SJCRH30 (cell line): ENCODE measurements at places on chromosomes 5 and 9. TPM values are rescaled to one million over a fixed set of nuclear protein-coding genes. Genes with fewer than 3 reads are reported as not detected.

The SERF1B gene
- total RNA-seq, result 93.6 and 94.6 TPM in 2 replicates

The PTPRD gene
- total RNA-seq, result 64.1 and 79.4 TPM in 2 replicates

The PCA3 gene
- total RNA-seq, result 0.35 and 0.59 TPM in 2 replicates

The ANKRD34B gene
- total RNA-seq, result 2.9 and 3.0 TPM in 2 replicates

The IFNA2 gene
- not detected in 2 replicates for total RNA-seq

- no peak for DNase-seq
These were observed 93.4 kb downstream of the NRG2 start for GRCh38 chr5:139949710-139950109.

DNA sequence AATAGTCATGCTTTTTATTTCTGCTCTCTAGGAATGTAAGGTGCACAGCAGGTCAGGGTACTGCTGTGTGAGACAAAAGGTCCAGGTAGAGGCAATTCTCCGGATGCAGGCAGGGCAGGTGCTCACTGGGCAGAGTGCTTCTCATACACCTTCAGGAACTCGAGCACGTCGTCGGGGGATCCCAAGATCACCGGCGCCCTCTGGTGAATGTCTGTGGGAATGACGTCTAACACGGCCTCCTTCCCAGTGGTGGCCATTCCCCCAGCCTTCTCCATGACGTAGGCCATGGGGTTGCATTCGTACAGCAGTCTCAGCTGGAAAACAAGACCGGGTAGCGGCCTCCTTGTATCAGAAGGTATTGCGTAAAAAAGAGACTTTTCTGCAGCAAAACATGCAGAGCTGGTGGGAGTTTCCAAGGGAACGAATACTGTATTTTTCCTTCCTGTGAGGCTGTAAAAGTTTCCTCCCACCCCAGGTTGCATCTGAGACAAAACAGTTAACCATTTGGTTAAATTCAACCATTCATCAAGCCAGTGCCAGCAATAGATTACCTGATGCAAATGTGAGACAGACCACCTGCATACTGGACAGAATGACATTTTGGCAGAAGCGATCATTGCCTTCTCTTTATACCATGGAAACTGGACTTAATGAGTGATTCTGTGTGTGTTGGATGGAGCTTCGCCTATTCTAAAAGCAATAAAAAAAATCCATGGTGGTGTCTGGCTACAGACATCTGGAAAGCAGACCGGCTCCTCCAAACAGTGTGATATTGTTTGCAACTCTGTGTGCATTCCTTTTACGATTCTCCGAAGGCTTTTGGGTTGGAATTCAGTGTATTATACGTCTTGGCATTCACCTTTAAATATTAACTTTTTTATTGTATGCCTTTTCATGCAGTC, 9.9 kb upstream of the FBP2 start:
- DNase-seq, result peak; percentile 85

DNA sequence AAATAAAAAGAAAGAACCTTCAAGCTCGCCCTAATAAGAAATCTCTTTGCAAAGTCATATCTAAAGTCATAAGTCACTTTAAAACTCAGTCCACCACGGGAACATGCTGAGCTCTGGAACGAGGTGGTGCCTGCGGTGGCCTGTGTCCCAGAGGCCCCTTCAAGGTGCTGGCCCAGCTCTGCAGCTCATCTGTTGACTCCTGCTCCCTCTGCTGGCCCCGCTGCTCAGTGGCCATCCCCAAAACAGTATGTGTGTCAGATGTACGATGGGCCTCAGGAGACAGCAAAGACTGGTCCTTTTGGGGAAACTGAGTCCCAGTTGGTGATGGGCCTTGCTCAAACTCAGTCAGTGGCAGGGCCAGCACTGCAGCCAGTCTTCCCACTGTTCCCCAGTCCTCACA, 22.8 kb upstream of the FOXB2 start:
- DNase-seq, result peak; percentile 63

DNA sequence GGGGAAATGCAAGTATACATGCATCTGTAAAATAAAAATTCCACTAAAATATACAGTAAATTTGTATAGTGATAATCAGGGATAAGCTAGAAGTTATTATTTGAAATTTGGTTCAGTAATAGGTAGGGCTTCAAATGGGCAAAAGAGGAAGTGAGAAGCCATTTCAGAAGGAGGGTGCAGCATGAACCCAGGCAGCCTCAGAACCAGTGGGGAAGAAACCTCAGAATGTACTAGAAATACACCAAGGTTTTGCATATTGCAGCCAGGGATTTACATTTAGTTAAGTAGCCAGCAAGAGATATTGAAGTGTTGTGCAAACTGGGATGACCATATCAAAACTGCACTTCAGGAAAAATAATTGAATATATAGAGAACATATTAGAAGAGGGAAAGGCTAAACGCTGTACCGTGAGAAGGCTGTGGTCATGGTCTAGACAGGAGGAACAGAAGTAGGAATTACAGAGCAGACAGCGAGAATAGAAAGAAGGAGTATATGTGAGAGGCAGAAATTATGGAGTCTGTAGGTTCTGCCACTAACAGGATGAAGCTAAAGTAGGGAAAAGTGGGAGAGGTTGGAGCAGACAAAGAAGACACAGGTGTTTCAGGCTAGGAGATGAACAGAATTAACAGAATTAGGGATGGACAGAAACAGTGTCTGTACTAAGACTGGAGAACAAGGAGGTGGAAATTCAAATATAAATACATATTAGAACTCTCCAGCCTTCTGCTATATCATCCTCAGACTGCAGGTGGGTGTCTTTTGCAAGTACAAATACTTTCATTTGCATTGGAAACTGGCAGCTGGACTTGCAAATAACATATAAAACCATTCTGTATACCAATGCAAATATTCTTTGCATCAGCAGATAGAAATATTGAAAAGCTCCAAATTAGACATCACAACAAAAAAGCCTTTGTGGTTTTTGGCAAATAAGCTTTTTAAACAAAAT, 335.6 kb downstream of the ZNF608 start:
- DNase-seq, result no peak

DNA sequence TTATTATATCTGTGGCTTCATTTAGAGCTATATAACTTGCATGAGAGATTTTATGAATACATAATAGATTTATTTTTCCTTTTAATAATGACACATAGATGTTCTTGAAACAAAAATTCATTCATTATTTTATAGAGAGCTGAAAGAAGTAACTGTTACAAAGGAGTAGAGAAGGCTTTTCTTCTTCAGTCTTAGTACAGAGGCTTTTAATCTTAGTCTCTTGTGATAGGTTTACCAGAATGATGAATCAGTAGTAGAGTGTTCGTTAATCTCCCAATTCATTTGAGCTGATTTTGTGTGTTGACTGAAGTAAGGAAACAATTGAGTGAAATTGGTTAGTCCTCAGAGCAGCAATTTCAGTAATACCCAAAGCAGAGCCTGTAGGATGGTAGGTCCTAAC, 1284.1 kb upstream of the ACO1 start:
- no peak for DNase-seq

GRCh38 chr9:113566712-113567071, 103.2 kb downstream of the RGS3 start:
- no peak for DNase-seq

DNA sequence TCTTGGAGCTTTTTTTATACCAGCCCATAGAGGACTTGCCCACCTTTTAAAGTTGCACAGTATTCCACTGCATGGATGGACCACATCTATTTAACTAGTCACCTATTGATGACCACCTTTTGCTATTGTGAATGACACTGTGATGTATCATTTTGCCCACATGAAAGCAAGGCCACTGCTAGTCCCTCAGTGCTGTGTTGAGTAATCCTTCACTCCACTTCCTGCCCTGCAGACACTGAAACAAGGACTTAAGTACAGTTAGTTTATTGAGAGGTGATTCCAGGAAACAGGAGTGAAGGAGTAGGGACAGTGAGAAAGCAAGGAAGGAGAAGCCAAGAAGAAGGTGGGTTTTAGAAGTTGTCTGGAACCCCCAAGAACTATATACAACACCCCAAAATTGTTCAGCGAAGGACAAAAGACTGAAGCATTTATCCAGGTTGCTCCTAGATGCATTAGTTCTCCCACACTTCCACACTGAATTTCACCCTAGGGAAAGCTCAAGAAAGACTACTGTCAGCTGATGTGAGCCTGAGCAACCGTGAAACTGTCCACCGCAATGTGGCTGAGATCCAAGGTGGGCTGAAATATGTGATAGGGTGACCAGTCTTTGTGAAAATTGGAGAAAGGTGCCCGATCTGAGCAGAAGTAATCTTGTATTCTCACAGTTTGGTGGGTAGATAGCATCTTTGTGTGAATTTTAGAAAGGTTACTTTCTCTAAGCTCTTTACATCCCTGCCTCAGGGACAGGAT, 45.2 kb upstream of the ANKRD31 start:
- no peak for DNase-seq

DNA sequence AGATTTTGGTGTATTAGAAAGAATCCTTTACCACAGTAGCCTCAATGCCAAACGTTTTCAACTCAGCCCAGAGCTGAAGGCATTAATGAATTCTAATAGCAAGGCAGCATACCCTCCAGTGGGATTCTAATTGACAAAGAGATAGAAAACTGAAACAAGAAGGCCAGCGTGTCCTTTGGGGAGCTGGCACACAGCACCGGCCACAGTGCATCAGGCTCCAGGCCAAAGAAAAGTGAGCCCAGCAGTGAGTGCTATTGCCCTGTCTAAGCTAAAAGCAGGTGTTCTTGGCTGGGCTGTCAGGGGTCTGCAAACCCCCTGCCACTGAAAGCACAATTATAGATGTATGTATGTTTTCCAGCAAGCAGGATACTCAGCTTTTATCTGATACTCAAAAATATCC, 40.4 kb downstream of the PPIC start:
- DNase-seq, result no peak

GRCh38 chr9:121836366-121836885, 185.0 kb downstream of the DAB2IP start:
- DNase-seq, result no peak

DNA sequence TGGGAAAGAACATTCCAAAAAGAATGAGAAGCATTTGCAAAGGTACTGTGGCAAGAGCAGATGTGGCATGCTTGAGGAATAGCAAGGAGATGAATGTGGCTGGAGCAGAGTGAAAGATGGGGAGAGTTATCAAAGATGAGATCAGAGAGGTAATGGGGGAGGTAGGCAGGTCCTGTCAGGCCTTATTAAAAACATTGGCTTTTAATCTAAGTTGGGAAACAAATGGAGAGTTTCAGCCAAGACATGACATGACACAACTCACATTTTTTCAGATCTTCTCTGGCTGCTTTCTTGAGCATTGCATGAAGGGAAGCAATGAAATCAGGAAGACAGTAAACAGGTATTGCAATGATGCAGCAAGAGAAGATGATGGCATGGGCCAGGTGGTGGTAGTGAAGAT, 120.3 kb downstream of the MUSK start:
- no peak for DNase-seq

- no peak for DNase-seq
These were observed 98.1 kb upstream of the IFNK start for GRCh38 chr9:27425827-27426510.

GRCh38 chr9:136237486-136238341, 7.9 kb downstream of the QSOX2 start:
- DNase-seq, result no peak

DNA sequence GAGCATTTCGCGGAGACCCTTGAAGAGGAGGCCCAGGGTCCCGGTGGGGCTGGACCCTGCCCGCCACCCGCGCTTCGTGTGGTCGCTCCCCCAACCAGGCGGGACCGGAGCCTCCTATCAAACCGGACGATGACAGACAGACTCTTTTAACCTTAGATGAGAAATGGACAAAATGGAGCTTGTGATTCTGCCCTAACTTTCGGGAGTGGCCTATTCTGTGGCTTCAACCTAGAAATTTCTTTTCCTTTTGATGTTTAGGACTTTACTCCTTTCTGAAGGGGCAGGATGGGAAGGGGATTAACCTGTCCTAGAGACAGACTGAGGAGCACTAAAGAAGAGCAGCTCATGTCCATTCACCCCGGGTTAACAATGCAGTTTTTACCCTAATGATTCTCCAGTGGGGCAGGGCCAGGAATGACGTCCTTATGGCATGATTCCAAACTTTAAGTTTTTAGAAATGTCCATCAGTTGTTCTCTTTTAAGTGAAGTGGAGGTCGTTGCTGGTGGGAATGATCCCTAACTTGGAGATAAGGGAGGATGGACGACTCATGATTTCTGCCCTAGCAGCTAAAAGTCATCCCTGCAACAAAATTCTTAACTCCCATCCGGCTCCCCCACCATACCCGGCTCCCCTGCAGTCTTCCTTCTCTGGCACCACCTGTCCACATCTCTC, 1.0 kb downstream of the NIPSNAP3A start:
- DNase-seq, result peak; percentile 69

DNA sequence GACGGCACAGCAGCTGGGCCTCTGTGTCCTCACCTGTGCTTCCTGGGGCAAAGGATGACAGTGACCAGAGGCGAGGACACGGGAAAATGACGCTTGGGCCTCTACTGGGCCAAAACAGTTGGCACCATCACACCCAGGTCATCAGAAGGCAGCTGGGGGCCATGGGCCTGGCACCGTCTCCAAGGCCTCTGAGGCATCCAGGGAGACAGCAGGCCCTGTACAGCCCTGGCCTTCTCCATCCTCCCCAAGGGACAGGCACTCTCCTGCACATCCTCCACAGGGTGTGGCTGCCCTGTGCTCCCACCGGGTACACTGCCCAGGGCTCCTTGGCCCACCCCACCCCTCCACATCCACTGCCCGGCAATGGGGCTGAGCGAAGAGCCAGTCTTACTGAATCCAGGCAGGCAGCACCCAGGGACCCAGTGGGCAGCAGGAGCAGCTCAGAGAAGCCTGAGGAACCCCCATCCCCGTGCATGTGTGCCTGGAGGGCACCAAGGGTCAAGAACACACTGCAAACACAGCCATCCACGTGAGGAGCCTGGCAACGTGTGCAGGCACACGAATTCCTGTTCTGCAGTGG, 4.0 kb downstream of the LPCAT1 start:
- no peak for DNase-seq

GRCh38 chr5:9588254-9588653, 41.9 kb downstream of the TAS2R1 start:
- DNase-seq, result no peak

GRCh38 chr9:132489536-132489935, 79.5 kb downstream of the CFAP77 start:
- DNase-seq, result no peak

DNA sequence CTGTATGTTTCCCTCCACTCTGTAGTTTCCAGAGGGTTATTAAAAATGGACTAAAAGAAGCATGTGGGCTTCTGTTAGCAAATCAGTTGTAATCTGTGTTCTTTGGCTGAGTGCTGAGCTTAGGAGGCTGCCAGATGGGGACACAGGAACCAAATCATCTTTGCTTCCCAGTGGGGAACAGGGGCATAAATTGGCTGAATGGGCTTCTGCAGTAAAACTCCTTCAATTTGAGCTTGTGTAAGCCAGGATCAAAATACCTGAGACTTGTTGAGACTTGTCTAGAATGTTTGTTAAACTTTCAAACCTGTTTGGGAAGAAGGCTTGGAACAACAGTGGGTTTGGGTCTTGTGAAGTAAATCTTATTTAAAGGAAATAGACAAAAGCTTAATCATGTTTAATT, 32.2 kb upstream of the TNFAIP8 start:
- DNase-seq, result peak; percentile 68
